ENCODE measurements at places on chromosomes 2 and 18.

- no peak for DNase-seq
These were observed 474.6 kb downstream of the EPHA4 start for GRCh38 chr2:221097568-221097915.

- DNase-seq = no peak
These were observed 108.1 kb downstream of the ARHGEF33 start for GRCh38 chr2:38997781-38998180.

DNA sequence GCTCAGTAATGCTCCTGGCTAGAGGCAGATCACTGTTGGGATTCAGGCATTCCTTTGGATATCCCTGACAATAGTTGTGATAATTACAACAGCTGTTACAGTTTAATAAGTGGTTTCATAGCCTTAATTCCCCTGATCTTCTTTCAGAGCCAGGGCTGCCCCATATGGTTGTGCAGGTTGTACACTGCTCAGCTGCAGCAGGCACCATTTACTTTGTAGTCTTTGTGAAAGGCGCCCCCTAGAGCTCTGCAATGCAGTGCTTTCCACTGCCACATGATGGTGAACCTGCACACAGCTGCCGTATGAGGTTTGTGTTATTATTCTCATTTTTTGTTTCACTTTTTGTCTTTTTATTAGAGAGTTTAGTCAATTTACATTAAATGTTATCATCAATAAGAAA is 239.1 kb downstream of the KCNS3 start:
- no peak for DNase-seq

DNA sequence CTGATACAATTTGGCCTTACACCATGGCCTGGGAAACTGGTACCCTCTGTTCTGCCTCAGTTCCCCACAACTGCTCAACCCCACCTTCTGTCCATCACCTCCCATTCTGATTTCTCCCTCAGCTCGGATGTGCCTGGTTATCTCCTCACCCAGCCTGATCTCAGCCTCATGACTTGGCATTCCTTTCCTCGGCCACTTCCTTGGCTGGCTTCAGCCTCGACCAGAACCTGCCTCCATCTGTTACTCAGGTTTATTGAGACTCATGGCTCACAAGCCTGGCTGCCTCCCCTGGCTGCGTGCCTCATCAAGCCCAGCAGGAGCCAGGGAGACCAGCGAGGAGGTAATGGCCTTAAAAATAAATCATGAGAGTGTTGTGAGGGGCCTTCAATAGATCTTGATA is 356.2 kb upstream of the SPRED2 start:
- DNase-seq = no peak

GRCh38 chr2:176421297-176422050 is 152.2 kb downstream of the MTX2 start:
- peak; percentile 58 for DNase-seq

- no peak for DNase-seq
These were observed 148.6 kb downstream of the LRATD1 start for GRCh38 chr2:14781142-14781541.

DNA sequence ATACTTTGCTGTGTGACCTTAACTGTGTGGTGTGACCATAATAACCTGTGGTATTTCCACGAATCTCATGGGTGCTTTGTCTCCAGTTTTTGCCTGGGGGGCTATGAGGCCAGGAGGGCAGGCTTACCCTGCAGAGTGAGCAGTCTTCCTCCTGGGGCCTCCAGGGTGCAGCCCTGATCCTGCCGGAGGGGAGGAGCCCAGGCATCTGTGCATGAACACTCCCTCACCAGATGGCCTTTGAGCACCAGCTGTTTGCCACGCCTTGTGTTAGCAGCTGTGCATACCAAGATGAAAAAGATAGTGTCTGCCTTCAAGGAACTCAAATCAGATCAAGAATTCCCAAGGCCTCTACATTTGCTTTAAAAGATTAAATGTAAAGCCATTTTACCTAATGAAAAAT is 75.0 kb upstream of the RBM44 start:
- peak; percentile 71 for DNase-seq

- DNase-seq = no peak
These were observed 35.0 kb downstream of the YES1 start for GRCh38 chr18:777021-777420.

GRCh38 chr2:203763241-203763937 is 57.0 kb downstream of the CD28 start:
- DNase-seq = no peak

DNA sequence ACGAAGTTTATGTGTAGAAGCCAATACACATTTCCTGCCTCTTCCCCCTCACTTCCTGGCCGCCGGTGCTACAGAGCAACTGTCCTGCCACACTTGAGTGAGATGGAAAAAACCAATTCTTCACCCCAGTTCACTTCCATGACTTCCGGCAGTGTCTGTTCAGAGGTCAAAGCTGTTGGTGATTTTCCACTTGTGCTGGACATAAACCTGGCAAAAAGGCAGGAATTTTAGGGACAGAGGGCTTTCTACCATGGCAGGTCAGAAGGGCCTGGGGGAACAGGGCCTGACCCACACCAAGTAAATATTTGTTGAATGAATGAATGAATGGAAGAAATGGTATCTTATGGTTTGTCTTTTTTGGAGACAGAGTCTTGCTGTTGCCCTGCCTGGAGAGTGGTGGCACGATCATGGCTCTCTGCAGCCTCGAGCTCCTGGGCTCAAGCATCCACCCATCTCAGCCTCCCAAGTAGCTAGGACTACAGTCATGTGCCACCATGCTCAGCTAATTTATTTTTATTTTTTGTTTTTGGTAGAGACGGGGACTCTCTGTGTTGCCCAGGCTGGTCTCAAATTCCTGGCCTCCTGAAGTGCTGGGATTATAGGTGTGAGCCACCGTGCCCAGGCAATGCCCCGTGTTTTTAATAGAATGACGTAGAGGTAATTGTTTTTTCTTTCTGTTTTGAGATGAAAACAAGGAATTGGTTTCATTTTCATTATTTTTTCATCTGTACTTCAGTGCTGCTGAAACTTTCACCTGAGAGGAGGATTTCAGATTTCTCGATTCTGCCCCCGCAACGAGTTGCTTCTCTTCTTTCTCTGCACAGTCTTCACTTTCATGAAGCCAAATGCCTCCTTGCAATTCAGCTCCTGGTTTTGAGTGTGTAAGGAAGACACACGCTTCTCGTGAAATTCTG is 48.0 kb upstream of the LPIN2 start:
- no peak for DNase-seq

- DNase-seq = no peak
These were observed 126.4 kb downstream of the GFPT1 start for GRCh38 chr2:69260666-69261065.

DNA sequence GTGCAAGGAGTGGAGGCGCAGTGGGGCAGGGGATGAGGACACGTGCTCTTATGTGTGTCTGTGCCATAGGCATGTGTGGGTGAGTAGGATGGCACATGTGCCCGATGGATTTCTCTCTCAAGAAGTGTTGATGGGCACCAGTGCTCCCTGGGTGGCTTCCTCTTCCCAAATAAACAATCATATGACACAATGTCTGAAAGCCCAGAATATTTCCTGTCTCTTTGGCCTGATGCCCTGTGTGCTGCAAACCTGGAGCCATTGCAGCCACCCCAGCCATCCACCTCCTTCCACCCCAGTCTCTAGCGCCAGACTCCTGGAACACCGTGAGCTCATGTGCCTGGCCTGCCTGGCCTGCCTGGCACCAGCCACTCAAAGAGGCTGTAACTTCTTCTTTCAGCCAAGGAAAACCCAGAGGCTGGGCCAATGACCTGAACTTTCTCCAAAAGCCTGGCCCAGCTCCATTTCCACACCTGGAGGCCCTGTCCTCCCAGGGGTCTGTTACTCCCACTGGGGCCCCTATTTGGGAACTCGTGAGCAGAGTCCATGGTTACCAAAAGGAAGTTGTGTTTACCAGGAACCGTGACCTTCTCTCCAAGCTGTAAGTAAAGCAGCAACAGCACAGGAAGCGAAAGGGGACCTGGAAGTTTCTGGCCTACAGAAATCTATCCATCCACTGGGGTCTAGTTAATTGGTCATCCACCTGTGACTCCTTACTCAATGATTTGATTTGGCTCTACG is 9.5 kb upstream of the ZBTB7C start:
- DNase-seq = no peak

DNA sequence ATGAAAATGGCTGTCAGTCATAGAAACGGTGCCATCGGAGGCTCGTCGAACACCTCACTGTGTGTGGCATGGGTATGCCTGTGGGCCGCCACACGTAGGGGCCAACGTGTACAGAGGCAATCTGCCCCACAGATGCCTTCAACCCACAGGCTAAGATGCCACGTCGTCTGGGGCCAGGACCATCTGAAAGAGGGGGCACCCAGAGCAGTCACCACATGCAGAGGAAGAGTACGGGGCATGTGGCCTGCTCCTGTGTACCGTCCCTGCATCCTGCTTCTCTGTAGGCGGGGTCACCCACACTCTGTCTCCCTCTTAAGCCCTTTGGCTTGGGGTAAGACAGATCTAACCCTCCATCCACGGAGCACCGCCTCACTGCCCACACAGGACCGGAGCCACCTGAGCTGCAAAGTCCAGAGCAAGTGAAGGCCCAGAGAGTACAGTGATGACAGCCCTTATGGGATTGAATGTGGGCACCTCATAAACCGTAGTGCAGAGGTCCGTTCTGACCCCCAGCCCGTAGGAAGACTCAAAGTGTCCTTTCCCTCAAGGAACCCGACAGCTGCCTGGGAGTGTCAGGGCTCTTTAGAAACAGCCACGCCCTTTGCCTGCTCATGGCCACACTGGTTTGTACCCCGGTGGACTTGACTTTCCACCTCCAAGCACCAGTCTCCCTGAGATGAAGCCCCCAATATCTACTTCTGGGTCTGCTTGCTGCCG is 66.2 kb downstream of the TWIST2 start:
- DNase-seq = no peak

GRCh38 chr2:200664770-200665494 is 79.1 kb downstream of the AOX1 start:
- DNase-seq = no peak

- peak; percentile 46 for DNase-seq
These were observed 84.2 kb downstream of the DOK6 start for GRCh38 chr18:69484699-69485396.

DNA sequence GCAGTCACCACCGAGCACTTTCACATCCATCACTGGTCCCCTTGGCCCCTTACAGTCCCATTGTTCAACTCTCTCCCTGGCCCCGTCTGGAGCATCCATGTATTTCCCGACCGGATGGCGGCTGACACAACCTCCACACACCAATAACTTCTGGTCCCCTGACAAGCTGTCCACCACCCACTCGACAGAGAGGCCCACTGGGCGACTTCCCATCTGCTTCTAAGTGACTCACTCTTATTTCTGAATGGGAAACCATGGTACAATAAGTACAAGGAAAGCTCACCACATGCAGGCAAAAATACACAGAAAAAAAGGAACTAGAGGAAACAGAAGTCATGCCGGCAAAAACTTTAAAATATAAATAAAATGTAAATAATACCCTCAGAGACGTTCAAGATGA is 82.9 kb upstream of the RAB12 start:
- DNase-seq = no peak

DNA sequence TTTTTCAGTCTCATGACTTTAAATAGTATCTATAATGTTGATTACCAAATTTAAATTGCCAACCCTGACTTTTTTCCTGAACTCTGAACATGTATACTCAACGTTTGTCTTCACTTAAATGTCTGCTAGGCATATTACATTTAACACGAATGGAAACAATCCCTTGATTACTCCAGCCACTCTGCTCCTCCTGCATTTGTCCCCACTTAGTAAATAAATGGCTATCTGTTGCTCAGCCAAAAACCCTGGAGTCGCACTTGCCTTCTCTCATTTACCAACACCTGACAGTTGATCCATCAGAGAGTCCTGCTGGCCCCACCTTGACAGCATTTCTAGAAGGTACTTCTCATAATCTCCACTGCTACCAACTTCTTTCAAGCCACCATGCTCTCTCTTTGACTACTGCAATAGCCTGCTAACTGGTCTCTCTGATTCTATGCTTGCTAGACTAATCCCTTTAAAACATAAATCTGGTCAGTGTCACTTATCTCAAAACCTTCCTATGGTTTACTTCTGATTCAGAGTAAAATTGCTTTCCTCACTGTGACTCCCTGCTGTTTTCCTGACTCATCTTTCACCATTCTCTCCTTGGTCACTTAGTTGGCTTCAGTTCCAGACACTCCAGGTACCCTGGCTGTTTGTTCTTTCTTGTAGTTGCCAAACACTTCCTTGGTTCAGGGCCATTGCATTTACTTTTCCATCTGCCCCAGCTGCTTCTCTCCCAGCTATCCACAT is 31.9 kb downstream of the SPAG16 start:
- DNase-seq = peak; percentile 11

GRCh38 chr2:124959581-124959980 is 934.5 kb downstream of the CNTNAP5 start:
- no peak for DNase-seq

Measured in NCI-H146 (cell line).